ENCODE measurements at places on chromosomes 11 and 22. TPM values are rescaled to one million over a fixed set of nuclear protein-coding genes. Genes with fewer than 3 reads are reported as not detected.

Gene CSNK2A3
- total RNA-seq, result 0.28 TPM

DNA sequence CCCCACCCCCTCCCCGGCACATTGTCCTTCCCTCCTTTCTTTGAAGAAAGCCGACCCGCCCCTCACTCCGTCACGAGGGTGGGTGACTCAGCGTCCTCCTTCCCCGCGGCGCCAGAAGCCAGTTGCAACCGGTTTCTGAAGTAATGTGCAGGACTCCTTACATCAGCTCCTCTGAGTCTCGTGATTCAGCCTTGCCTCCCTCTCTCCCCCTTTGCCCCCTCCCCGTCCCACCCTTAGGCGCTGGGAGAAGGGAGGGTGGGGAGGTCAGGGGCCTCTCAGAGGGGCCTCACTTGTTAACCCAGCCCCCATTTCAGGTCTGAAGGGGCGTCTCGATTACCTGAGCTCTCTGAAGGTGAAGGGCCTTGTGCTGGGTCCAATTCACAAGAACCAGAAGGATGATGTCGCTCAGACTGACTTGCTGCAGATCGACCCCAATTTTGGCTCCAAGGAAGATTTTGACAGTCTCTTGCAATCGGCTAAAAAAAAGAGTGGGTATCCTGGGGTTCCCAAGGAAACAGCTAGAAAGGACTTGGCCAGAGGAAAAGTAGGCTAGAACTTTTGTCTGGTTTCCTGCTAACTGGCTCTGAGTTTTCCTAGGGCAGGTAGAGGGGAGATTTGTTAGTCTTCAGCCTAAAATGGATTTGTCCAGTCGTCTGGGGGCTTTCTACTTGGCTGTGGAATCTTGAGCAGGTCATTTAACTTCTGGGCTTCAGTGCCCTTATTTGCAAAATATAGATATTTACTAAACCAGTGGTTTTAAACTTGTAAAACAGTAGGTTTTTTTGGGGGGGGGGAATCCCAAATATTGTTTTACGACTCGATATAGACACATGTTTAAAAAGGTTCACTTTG, 1.1 kb downstream of the SLC3A2 start:
- H3K27ac ChIP-seq, result peak overlapping the region; percentile 98
- no peaks in the 10 kb centered on the region for H3K27me3 ChIP-seq
- H3K4me3 ChIP-seq, result peak overlapping the region; percentile 99
- peak; percentile 93 for DNase-seq
- peaks cover 47% of the 10 kb centered on the region for H3K4me1 ChIP-seq

DNA sequence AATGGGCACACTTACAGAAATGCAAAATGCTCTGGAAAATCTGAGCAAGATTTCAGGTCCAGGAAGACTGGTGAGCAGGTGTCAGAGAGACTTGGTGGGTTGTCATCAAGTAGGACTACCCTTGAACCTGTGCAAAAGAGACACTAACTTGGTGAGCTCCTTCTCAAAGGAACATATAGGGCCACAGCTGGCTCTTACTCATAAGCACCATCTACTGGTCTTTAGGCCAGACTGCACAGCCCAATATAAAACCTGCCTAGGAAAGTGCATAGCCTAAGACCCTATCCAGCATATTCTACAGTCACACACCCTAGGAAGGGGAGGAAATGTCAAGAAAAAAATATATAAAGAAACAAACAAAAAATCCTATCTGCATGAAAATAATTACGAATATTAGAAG, 18.2 kb upstream of the OR10W1 start:
- no peak overlapping the region for H3K4me3 ChIP-seq
- H3K4me1 ChIP-seq, result peaks cover 2% of the 10 kb centered on the region
- H3K36me3 ChIP-seq, result no peaks in the 10 kb centered on the region
- H3K27me3 ChIP-seq, result peaks cover 8% of the 10 kb centered on the region
- H3K27ac ChIP-seq, result no peak overlapping the region

DNA sequence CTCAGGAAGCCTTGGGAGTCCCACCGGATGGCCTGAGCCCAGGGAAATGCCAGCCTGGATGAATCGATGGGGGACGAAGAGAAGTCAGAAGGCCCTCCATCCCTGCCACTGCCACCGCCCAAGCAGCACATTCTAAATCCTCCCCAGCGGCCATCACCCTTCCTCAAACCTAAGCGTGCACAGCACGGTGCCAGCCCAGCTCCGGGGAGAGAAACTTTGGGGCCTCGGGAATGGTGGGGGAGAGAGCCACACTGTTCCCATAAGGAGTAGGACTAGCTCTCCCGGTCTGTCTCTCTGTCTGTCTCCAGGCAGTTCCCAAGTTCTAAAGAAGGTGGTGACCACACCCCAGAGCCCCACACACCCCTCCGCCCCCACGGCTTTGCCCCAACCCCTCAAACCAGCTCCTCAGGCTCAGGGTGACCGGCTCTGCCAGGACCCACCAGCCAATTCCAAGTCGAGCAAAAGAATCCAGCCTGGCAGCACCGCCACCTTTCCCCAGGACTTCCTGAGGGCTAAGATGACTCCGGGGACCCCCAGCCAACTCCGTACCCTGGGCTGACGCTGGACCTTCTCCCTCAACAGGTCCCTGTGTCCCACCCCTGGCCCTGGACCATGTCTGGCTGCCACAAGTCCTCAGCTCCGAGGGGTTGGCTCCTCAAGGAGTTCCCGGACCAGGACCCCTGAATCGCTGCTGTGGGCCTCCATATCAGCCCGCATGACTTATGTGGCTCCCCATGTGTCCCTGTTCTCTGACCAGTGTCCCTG, 2.7 kb downstream of the AHNAK start:
- H3K27ac ChIP-seq, result peak overlapping the region; percentile 84
- H3K4me1 ChIP-seq, result peaks cover 82% of the 10 kb centered on the region
- DNase-seq, result no peak
- peak overlapping the region; percentile 97 for H3K4me3 ChIP-seq

Gene OR2AG2
- total RNA-seq, result 0.06 TPM

Gene SHANK3
- not detected for total RNA-seq

GRCh38 chr22:44754998-44755397, 2.6 kb downstream of the ARHGAP8 start:
- H3K4me3 ChIP-seq, result no peak overlapping the region
- H3K27ac ChIP-seq, result no peak overlapping the region
- DNase-seq, result no peak

- H3K36me3 ChIP-seq, result no peaks in the 10 kb centered on the region
- DNase-seq, result no peak
- H3K27me3 ChIP-seq, result no peaks in the 10 kb centered on the region
- no peak overlapping the region for H3K4me3 ChIP-seq
Measured at GRCh38 chr11:117443266-117444186, 115.9 kb downstream of the CEP164 start.

Gene GGT1
- total RNA-seq, result 20.1 TPM

Gene PKNOX2
- not detected for total RNA-seq
